ENCODE measurements at places on chromosomes 16 and 17.

GRCh38 chr16:72946063-72946462 is 101.9 kb downstream of the ZFHX3 start:
- DNase-seq, result no peak

GRCh38 chr16:17213025-17213424 is 257.7 kb downstream of the XYLT1 start:
- DNase-seq, result no peak

DNA sequence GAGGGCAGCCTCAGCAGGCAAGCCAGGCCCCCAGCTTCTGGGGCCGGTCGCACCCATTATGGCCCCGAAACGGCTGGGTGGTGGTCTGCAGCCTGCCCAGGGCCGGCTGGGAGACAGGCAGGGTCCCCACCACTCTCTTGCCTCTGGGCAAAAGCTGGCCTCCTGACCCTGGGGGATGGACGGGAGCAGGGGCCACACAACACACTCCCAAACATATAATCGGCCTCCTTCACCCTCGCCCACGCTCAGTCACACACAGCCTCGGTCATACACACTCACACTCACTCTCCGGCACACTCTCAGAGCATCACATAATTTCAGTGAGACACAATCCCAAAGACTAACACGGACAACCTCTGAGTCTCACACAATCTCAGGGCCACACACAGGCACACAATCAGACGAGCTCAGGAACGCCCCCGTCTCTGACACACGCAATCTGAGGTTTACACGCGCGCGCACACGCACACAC is 589 bp downstream of the PEMT start:
- DNase-seq, result peak; percentile 5

GRCh38 chr16:2019518-2019920 is at the start of gene NPW:
TSS of gene NPW (plus strand) at chr16:2019785.
- no peak for DNase-seq

GRCh38 chr17:54770836-54771235 is 129.8 kb upstream of the TOM1L1 start:
- DNase-seq, result no peak

DNA sequence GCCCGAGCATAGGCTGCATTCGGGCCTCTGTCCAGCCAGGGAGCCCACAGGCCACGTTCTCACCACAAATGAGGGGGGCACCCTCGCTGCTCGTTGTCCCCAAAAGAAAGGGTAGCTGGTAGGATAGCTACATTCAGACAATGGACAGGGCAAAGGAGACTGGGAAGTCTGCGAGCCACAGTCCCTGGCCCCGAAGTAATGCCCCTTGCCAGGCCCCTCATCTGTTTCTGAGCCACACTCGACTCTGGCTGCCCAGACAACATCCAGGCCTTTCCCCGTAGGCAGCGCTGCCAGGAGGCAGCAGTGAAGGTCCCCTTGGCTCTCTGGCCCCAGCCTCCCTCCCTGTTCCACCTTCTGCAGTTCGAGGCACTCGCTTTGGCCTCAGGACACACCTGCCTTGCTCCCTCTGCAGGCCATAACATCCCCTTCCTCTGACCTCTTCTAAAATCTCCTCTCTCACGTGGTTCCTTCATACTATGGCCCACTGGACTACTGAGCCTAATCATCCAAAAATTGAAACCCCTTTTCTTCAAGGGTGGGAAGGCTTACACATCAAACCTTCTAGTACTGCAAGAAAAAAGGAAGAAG is 12.2 kb downstream of the AIPL1 start:
- no peak for DNase-seq
